ENCODE measurements at places on chromosomes 7 and 10.
A peak's percentile ranks its signal among the peaks of the same experiment; 100 is the strongest.

- DNase-seq, result no peak
Measured at GRCh38 chr7:135911099-135911498, 66.1 kb downstream of the MTPN start.

- no peak for DNase-seq
Measured at GRCh38 chr7:81560708-81561107, 209.1 kb downstream of the HGF start.

GRCh38 chr10:31340343-31340742 lies 21.3 kb downstream of the ZEB1 start:
- no peak for DNase-seq

GRCh38 chr7:51982653-51983052 lies 666.0 kb upstream of the COBL start:
- no peak for DNase-seq

- no peak for DNase-seq
Measured at GRCh38 chr7:128831994-128832879, 2.0 kb downstream of the FLNC start.

DNA sequence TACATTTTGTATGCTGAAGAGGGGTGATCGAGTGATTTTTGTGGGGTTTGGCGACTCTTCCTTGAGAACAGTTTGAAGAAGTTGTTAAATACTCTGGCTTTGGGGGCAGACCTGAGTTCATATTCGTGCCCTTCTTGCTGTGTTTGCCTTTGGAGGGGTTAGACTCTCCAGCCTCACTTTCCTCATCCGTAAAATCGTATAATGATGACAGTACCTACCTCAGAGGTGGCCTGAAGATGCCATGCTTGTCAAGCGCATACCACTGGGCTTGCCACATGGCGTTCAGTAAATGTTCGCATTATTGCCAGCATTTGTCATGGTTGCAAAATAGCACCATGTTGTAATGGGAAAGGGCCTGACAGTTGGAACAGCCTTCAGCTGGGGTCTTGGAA lies 1.3 kb downstream of the STK17A start:
- peak; percentile 37 for DNase-seq

- DNase-seq, result no peak
Measured at GRCh38 chr10:62506371-62506770, 132.2 kb downstream of the ZNF365 start.

DNA sequence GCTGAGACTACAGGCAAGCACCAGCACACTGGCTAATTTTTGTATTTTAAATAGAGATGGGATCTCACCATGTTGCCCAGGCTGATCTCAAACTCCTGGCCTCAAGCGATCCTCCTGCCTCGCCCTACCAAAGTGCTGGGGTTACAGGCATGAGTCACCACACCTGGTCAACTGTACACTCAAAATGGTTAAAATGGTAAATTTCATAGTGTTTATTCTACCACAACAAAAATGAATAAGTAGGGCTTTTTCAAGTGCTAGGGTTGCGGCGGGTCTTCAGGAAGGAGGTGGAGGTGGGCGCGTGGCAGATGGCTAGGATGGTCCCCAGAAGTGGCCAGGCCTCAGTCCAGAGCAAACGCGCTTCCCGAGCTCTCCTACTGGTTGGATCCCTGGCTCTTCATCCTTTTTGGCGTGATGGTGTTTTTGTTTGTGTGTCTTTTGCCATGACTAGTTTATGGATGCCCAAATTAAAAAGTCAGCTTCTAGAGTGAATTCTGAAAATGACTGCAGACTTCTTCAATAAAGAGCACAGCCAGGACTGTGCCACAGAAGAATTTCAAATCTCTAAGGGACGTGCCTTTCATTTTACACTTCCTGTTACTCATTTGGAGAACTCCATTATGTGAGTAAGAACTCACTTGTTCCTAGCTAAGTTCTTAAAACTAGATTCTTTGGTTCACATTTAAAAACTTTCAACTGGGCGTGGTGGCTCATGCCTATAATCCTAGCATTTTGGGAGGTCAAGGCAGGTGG lies 73.9 kb downstream of the TMEM130 start:
- DNase-seq, result no peak

DNA sequence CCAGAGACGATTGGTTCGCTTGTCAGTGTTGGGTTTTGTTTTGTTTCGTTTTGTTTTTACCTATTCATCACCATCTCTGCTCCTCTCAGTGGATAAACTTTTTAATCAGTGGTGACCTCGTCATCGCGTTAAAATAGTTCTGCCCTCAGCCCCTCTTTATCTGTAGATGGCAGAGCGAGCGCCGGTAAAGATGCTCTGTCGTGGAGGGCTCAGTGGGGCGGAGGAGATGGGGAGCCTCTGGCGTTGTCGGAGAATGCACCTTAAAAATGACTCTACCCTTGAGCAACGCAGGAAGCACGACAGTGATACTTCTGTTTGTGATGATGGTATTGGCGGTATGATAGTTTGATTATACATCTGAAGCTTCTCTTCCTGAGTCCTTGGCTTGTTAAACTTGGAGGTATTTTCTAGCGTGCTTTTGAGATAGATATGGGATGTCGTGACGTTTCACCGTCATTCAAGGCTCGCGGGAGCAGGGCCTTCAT lies 554 bp downstream of the CSGALNACT2 start:
- DNase-seq, result peak; percentile 58

DNA sequence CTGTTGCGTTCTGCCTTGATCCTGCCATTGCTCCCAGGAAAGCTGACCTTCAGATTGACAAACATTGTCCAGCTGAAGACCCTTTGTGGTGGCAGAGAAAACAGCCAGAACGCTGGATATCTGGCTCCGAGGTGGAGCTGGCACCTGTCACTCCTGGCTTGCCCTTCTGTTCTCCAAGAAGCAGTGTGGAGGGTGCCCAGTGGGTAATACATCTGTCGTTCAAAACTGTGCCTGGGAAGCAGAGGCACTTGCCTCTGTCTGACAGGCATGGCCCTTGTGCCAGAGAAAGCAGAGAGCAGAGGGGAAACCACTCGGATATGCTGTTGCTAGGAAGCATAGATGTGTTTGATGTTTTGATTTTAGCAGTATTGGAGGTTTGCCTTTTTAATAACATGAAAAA lies 231.4 kb downstream of the BMPER start:
- DNase-seq, result no peak

DNA sequence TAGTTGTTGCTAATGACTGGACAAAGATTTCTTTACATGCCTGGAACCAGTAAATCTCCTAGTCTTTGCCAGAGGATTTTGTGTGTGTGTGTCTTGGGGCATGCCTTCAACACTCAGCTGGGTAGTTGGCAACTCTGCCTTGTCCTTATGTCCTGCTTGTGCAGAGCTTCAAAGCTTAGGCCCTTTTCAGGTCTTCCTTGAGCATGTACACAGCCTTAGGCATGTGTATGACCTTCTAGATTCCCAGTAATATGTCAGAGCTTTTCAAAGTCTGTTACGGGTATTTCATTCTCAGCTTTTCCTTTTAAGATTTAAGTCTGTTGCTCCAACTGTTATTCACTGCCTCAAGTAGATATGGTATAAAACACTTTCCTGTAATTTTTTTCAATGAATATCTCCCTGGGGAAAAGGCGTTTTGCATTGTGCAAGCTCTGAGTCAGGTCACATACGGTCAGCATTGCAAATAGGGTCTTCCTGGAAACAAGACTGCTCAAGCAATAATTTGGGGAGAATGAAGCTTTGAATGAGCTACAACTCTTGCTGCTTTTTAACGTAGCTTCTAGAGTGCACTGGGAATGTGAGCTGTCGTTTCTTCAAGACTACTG lies 25.5 kb downstream of the SHOC2 start:
- DNase-seq, result no peak

DNA sequence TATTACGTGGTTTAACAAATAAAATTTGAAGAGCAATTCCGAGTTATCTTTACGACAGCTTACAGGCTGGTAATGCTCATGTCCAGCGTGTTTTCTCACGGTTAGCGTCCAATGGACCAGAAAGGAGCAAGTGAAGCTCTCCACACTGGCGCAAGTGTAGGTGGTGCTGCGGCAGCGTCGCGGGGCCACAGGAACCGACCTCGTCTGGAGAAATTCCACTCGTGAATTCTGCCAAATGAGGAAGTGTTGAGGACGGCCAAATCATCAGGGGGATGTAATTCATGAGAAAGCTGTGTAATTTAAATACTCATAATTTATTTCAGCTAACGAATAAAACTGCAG lies 350 bp upstream of the ZNF37A start:
- peak; percentile 5 for DNase-seq

DNA sequence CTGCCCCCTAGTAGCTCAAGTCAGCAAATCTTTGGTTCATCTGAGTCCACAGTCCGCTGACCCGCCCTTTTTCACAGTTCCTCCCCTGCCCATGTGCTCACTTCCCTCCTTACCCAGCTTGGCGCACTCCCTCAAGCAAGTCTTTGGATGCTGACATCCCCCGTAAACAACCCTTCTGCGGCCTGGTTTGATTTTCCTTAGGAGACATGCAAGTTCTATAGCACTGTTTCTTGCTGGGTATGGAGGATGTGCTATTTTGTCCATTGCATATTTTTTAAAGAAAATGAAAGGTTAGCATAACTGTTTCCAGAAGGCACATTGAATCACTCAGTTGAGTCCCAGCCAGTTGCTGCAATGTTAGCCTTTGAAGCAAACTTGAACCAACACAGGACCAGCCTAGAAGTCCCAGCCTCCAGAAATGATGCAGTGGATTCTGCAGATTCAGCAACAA lies 38.2 kb downstream of the HTRA1 start:
- no peak for DNase-seq

DNA sequence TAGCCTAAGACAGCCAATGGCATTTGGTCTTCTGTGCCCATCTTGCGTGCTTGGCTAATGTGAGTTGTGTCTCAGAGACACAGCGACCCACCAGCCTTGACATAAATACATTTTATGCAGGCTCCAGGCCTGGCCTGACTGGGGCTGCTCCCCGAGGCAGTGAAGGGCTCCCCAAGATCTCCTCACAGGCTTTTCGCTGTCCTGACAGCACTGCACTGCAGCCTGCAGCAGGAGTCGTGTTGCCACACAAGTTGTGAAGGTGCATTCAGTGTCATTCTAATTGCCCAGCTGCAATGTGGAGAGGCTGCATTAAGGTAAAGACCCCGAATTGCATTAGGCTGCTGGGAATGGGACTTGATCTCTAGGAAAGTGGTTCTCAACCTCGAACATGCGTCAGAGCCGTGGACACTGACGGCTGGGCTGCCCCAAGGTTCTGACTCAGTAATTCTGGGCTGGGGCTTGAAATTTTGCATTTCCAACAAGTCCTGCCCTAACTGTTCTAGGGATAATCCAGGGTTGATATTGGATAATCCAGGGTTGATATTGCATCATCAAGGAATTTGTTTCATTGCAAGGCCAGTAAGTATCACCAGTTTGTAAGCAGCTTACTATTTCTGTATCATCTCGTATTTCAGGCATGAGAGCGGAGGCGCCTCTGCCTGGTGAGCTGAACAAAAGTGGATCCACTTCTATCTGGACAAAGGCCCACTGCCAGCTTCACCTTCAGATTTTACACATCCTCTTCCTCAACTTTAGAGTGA lies 108.7 kb upstream of the INSIG1 start:
- DNase-seq, result no peak

GRCh38 chr7:80827239-80827633 lies 91.6 kb downstream of the SEMA3C start:
- no peak for DNase-seq

DNA sequence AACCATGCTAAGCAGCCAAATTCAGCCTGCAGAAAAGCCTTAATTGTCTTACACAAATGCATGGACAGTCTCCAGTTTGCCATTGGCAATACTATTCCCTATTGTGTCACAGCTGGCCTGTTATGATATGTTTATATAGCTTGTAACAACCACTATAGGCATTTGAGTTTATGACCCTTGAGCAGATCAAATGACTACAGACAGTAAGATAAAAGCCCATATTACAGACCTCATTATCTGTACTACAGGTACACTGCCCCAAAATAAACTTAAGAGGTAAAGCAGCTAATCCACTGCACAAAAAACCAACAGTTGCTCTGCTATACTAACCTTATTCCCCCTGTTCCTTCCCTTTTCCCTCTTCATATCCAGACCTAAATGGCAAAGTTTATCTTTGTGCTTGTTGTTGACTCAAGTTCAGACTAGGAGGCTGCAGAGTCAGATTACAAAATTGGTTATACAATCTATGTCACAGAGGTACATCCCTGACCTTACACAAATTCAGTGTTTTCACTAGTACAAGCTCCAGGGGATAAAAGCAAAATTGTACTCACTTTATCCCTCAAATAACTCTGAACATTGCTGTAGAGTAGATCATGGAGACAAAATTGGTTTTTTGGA lies 218.4 kb downstream of the GRM8 start:
- DNase-seq, result no peak

GRCh38 chr10:1824928-1825327 lies 87.6 kb upstream of the ADARB2 start:
- no peak for DNase-seq

DNA sequence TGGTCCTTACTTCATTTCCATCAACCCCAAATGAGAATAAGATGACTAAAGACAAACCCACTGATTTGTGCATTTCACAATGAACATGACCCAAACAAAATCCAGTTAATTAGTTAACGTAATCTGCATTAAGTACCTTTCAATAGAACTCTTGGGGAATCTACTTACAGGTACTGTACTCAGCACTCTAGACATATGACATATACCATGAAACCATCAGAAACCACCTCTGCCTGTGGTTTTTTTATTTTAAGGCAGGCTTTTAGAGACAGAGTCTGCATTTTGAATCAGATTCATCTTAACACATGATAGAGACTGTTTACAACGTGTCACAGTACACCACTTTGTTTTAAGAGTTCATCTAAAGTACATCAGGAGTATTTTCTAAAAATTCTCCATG lies 168.4 kb downstream of the BTAF1 start:
- DNase-seq, result no peak

DNA sequence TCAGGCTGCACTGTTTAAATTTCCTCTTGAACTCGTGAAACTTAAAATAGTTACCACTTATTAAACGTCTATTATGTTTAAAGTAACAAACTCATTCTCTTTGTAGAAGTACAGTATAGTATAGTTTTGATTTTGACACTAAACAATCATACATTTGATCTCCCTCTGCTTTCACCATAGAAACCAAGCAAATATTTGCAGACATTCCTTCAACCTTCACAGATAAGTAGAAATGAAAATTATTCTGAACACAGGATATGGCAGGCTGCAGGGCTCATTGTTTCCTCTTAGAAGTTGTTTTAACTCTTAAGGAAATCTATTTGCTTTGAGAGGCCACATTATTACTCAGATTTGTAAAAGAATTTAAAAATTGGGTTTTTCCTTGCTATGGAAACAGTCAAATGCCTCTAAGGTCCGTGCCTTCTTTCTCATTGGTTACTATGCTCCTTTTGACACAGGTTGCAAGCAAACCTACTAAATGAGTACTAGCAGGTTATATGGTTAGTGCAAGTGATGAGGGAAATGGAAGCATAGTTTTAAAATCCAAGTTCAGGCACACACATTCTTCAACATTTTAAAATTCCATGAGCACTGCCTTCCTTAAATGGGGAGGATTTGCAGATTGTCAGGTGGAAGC lies 92.8 kb upstream of the FAM133B start:
- DNase-seq, result no peak

DNA sequence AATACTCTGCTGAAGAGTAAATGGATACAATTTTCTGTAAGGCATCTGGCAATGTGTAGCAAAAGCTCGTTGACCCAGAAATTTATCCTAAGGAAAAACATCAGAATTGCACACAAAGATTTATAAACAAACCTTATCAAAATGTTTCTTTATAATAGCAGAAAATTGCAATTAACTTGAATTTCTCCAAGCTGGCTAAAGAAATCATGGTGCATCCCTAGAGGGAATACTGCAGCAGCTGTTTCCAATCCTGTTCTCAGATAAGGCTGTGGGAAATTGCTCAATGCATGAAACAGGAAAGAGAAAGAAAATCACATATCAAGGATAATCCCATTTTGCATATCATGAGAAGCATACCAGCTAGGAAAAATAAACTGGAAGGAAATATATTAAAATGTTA lies 18.7 kb downstream of the TACR2 start:
- no peak for DNase-seq

- no peak for DNase-seq
Measured at GRCh38 chr10:132107949-132108877, 42.5 kb downstream of the JAKMIP3 start.

All from stimulated activated CD4-positive, alpha-beta T cell treated with anti-CD3 and anti-CD28 coated beads, Interleukin-2, amount 100 ng/mL, for 24 hours (primary cell).